Fibroblast of pulmonary artery (primary cell): ENCODE measurements at places on chromosomes 11 and 22.

- no peak for DNase-seq
Measured at GRCh38 chr22:50061141-50061823, 3.2 kb upstream of the TTLL8 start.

DNA sequence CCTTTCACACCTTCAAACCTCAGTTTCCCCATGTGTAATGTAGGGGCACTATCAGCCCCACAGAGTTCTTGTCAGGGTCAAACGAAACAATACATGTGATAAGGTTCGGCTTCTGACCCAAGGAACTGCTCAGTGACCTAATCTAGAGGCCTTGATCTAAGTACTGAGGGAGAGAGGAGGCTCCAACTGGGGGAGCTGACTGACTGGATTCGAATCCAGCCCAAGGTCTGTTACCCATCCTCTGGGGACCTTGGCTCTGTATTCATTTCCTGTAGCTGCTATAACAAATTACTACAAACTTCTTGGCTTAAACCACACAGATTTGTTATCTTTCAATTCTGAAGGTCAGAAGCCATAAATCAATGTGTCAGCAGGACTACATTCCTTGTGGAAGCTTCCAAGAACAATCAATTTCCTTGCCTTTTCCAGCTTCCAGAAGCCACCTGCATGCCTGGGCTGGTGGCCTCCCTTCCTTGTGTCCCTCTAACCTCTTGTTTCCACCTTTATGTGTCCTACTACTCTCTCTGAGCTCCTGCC lies 10.7 kb upstream of the ANAPC15 start:
- DNase-seq: no peak

DNA sequence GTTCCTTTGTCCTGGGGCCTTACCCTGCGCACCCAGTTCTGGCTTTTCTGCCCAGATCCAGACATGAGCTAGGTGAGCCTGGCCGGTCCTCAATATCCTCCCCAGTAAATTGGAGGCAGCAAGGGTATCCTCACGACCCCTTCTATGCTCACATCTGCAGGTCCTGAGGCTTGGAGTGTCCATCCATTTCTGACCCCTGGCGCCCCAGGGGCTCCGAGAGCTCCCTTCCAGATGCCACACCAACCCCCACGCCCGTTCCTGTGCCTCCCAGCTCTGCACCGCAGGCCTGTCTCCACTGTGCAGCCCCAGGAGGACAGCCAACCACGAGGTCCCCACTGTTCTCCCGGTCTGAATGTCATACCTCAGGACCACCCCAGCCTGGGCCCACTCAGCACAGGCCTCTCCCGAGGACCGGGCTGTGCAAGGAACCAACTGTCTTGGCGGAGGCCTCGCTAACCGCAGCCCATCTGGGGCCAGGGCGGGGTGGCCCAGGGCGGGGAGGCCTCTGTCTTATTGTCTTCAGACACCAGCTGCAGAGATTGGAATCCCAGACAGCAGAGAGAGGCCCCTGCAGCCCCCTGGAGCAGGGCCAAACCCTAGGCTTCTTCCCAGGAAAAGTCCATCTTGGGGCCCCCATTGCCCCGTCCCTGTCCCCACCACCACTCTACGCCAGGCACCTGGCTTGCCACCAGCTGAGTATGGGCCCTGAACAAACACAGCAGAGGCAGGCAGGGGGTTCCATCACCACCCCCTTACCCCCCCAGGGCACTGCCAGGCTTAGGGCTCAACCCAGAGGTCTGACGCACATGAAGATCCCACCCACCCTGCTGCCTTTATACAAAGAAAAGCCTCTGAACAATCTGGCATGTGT lies 39.3 kb downstream of the ALX4 start:
- DNase-seq: peak; percentile 15

- DNase-seq: no peak
Measured at GRCh38 chr11:120410622-120411380, 74.6 kb downstream of the ARHGEF12 start.

GRCh38 chr22:41833369-41834004 lies 582 bp downstream of the SREBF2 start:
- DNase-seq: peak; percentile 27

DNA sequence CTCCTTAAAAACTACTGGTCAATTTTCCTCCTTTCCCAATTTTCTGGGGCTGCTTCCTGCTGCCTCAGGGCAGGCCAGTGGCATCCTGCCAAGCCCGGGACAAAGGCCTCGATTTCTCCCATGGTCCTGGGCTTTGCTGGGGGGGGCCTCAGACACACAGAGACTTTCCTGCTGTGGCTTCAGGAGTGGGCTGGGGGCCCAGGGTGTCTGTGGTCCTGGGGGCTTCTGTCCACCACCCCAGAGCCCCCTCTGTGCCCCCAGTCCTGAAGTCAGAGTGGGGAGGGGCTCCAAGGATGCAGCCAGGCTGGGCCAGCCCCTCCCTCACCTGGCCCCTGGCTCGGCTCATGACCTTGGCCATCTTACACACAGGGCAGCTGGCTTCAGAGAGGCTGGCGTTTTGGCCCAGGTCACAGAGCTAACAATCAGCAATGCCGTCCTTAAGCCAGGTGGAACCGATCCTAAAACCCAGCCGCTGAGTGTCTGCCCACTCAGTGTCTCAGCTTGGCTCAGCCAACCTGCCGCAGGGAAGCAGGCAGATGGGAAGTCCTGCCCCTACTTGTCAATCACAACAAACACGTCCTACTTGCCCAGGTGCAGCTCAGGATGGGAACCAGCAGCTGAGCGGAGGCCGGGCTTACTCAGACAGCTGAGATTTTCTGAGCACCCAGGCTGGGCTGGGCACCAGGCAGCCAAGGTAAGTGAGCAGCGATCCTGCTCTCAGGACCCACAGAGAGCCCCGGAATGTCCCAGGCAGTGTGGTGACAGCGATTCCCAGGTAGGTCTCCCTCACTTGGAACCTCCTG lies 34.6 kb downstream of the OSBPL5 start:
- DNase-seq: no peak

GRCh38 chr11:57417056-57417455 lies 9.9 kb downstream of the SLC43A3 start:
- peak; percentile 75 for DNase-seq
